ENCODE measurements at places on chromosomes 7 and 10. TPM values are rescaled to one million over a fixed set of nuclear protein-coding genes. Genes with fewer than 3 reads are reported as not detected.

The POLR2J2 gene
- total RNA-seq: 20.2 TPM

The HOXA9 gene
- total RNA-seq: not detected

The FAS gene
- 29.9 TPM for total RNA-seq

The WIPF3 gene
- not detected for total RNA-seq

The ZNF33B gene
- total RNA-seq: 7.1 TPM

The PCGF5 gene
- 42.1 TPM for total RNA-seq
